ENCODE measurements at places on chromosomes 4 and X.

GRCh38 chr4:98468709-98469108 lies 189.7 kb downstream of the TSPAN5 start:
- no peak for DNase-seq

DNA sequence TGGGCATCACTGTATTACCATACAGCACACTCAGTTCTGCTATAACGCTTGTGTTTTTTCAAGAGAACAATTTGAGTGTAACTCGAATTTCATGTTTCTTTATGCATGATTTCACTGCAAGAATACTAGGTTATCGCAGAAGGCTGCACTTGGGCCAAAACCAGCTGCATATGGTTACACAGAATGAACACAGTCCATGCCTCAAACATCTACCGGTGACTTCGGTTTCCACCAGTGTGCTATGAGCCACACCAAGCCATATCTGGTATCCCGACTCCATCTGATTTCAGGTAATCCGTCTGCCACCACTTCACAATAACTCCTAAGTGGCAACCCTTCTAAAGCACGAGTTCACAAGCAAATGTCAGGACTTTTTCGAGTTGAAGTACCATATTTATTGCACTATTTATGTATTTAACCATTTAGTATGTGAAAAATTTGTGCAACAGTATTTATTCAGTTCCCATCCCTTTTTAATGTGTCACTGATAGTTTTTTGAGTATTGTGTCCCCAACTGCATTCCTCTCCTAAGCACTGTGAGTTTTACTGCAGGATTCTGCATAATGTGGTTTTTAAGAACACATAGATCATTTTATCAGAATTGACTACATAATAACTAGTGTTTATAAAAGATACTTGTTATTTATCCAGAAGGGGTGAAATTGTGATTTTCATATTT lies 111.8 kb downstream of the APBB2 start:
- no peak for DNase-seq

GRCh38 chr4:52477191-52477780 lies 181.8 kb downstream of the USP46 start:
- DNase-seq: no peak

DNA sequence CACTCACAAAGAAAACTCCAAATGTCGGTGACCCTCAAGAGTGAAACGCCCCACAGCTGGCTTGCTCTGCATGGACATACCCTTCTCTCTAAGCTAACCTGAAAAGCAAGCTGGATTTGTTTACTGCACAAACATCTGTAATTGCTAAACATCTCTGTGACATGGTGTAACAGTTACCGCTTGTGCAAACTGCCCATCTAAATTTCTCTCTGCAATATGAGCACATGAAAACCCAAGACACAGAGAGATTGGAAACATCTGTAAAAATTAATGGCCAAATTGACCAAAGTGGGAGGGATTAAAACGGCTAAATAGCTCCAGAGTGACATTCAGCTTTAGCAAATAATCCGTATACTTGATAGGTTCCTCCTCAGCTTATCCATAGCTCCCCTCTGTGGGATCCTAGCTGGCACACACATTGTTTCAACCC lies 155.0 kb upstream of the MAP3K15 start:
- DNase-seq: no peak

- DNase-seq: no peak
Measured at GRCh38 chr4:134935320-134935719, 733.7 kb upstream of the PABPC4L start.

DNA sequence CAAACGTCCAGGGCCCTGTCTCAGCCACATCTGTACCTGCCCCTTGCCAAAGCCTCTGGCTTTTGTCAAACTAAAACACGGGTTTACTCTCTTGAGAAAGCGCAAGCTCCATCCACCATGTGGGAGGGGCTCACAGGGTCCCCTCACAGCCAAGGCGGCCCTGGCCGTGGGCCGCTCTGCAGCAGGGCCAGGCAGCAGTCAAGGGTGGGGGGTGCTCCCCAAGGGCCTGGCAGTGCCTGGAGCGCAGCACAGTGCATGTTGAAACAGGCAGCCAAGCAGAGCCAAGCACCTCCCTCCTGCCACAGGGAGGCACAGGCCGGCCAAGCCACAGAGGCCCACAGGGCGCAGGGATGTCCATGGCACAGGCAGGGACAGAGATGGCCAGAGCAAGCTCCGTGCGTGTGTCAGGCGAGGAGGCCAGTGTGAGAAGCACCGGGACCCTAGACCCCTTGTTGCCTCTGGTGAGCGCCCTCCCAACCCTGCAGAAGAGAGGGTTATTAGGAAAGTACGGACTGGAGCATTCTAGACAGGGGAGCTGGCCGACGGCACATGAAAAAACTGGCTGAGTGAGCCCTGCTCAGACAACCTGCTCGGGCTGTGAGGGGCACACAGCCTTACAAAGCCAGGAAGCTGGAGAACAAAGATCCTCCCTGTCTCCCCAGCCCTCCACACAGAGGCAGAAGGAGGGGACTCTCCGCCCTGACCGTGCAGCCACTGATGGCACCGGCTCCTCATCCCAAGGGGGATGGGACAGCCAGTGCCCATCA lies 39.0 kb downstream of the FAM53A start:
- DNase-seq: no peak

DNA sequence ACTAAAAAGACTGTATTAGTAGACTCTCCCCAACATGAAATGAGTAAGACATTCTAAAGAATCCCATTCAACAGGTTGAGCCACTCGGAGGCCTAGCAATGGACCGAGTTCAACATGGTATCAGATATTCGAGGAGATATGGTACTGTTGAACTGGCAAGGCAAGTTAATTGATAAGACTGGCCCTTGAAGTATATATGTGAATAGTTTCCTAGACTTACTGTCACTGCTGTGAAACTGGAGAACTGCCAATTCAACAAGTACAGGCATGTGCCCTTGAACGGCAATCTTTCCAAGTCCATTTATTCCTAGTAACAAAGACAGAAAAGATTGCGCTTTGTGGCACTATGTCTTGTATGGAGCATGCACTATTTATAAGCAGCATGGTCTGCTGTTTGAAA lies 24.4 kb downstream of the FAT1 start:
- DNase-seq: no peak

GRCh38 chrX:32871636-32872035 lies 339.7 kb downstream of the DMD start:
- DNase-seq: no peak

DNA sequence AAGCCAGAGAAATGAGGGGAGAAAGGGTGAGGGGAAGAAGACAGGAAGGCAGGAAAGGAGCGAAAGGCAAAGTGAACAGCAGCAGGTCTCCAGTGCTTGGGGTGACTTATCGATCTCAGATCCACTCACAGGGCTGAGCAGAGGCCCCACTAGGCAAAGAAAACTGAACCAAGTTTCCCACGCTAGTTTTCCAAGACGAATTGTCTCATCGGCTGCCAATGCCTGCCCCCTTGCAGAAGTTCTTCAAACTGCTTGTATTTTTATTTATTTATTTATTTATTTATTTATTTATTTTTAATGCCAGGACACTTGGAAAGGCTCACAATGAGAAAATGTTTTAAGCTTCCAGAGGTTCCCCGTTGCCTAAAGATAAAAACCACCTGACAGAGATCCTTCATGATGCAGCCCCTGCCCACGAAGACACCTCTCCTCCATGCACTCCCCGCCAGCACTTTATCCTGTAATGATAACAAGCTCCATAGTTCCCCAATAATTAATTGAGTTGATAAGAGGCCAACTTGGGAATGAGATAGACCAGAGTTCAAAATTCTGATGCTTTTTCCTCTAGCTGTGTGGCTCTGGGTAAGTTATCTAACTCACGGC lies 43.2 kb downstream of the QDPR start:
- no peak for DNase-seq

- no peak for DNase-seq
Measured at GRCh38 chr4:155506745-155507144, 130.0 kb upstream of the MAP9 start.

DNA sequence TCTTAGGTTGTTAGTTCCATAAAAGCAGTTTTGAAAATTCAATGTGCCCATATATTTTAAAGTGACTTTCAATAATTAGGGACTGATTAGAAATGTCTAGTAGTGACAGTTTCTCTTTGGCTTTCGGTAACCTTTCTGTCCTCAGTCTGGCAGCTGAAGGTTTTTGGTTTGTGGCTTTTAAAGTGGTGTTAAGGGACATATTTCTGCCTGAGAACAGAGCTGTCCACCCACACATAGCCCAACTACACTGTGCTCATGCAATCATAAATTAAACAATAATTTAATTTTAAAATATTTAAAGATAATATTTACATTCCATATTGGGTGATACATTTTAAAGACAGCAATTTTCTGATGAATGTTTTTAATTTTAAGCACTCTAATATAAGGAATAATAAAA lies 335.0 kb upstream of the TENM3 start:
- DNase-seq: no peak

GRCh38 chr4:23959396-23960148 lies 69.7 kb upstream of the PPARGC1A start:
- no peak for DNase-seq

GRCh38 chrX:9534686-9535085 lies 69.8 kb downstream of the TBL1X start:
- no peak for DNase-seq

- no peak for DNase-seq
Measured at GRCh38 chr4:120857312-120857711, 65.2 kb downstream of the PRDM5 start.

- DNase-seq: no peak
Measured at GRCh38 chr4:76779740-76780459, 118.0 kb downstream of the SOWAHB start.

GRCh38 chrX:13263560-13264251 lies 56.1 kb downstream of the ATXN3L start:
- no peak for DNase-seq

- no peak for DNase-seq
Measured at GRCh38 chr4:152308951-152309350, 226.9 kb downstream of the FBXW7 start.

DNA sequence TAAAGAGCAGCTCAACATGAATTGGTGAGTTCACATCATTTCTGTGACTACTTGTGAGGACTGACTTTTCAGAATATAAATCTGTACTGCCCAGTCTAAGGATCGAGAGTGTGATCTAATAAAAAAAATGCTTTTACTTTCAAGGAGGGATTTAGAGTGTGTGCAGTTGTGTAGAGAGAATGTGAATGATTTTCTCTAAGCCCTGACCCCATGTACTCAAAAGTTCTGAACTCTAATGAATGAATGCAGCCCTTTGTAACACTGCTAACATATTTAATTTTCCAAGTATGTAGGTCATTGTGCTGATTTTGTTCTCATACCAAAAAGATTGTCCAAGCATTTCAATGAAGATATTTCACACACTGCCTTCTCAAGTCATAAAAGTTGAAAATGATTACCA lies 92.5 kb upstream of the STOX2 start:
- no peak for DNase-seq

DNA sequence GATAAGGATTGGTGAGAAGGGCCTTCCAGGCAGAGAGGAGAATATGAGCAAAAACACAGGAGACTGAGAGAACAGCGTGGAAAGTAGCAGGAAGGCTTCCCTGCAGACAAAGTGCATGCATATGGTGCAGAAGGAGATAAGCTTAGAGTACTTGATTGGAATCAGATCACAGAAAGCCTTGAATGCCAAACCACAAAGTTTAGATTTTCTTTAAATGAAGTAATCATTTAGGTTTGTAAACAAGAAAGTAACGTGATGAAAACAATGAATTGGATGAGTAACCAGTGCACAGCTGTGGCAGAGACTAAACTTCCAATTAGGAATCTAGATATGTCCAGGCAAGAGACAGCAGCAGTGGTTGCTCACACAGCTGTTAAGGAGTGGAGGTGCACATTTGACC lies 83.8 kb upstream of the C1QTNF7 start:
- no peak for DNase-seq

- DNase-seq: no peak
Measured at GRCh38 chr4:81845273-81845672, 373.6 kb upstream of the RASGEF1B start.

DNA sequence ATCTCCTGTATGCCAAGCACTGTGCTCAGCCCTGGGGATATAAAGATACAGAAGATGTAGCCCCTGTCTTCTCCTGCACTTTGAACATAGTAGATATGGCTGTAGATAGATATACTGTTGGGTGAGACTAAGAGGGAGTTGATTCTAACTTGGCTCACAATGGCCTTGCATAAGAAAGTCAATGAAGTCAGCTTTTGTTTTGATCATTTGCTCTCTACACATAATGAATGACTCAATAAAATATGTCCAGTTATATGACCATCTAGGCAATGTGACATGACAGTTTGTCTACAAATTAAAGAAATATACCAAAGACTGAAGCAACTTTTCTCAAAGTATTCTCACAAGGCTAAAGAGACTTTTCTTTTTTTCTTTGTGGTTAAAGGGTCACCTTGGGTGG lies 147.6 kb upstream of the DIPK2B start:
- DNase-seq: no peak

DNA sequence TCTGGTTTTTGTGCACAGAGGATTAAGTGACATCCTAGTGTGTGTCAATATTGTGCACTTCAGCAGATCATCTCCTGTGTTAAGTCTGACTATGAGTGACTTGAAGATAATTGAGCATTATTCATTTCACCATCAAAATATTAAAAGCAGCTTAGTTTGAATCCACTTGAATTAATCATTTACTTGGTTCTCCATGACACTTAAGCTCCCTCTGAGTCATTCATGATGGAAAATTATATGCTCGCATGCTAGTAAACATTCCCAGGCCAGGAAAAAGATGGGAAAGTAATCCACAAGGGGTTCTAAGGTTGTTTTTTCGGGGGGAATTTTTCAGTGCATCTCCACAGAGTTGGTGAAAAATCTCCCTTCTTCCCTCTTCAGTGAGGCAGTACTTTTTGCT lies 97.2 kb upstream of the EOLA2 start:
- no peak for DNase-seq

- no peak for DNase-seq
Measured at GRCh38 chr4:95410387-95410977, 138.3 kb downstream of the UNC5C start.

DNA sequence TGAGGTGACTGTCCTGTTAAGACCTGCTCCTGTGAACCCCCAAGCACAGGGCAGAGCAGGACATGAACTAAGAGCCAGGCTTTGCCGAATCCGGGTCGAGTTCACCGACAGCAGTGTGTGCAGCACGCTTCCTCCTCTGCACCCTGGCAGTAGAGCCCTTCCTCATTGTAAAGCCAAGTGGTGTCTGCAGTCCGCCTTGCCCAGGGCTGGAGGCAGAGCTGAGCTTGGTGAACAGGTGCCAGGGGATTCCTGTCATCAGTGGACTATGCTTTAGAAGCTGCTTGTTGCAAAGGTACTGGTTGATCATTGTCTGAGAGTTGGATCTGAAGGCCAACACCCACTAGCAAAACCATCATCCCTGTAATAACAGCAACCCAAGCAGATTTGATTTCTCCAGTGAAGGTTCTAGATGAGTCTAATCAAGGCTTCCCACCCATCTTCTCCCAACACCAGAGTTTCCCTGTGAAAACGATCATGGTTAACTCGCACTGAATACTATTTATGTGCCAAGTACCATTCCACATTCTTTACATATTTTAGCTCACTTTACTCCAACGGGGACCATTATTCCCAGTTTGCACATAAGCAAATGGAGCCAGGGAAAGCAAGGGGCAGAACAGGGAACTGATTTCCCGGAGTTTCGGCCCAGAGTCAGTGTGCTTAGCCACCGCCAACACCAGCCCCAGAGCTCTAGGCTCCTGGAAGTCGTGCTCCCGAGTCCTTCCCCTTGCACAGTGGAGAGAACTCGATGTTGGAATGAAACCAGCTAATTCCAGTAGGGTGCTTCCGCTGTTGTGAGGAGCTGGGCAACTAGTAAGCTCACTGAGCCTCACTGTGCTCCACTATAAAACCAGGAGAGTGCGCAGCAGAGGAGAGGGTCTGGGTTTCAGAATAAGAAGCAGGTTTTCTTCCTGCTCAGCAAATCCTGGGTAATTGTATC lies 1.4 kb upstream of the SLC34A2 start:
- DNase-seq: no peak
